MCF 10A (cell line): ENCODE measurements at places on chromosomes 11 and 22. TPM values are rescaled to one million over a fixed set of nuclear protein-coding genes. Genes with fewer than 3 reads are reported as not detected.

DNA sequence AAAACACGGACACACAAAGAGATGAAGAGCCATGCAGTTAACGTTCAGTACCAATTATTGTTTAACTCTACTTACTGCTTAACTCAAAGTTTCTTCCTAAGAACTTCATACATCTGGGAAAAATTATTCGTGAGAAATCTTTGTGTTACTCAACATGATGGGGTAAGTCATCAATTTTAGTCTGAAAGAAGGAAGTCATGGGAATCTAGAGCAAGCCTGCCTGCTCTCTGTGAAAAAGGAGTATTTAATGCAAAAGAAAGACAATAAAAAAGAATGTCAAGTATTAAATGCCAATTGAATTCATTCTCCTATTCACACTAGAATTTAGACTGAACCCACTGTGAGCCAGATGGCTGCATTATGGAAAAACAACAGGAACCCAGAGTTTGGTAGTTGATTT, 16.0 kb downstream of the TMEM123 start:
- DNase-seq = no peak
- H3K4me1 ChIP-seq = no peaks in the 10 kb centered on the region
- peaks cover 28% of the 10 kb centered on the region for H3K36me3 ChIP-seq
- no peaks in the 10 kb centered on the region for H3K27me3 ChIP-seq
- H3K4me3 ChIP-seq = no peak overlapping the region

DNA sequence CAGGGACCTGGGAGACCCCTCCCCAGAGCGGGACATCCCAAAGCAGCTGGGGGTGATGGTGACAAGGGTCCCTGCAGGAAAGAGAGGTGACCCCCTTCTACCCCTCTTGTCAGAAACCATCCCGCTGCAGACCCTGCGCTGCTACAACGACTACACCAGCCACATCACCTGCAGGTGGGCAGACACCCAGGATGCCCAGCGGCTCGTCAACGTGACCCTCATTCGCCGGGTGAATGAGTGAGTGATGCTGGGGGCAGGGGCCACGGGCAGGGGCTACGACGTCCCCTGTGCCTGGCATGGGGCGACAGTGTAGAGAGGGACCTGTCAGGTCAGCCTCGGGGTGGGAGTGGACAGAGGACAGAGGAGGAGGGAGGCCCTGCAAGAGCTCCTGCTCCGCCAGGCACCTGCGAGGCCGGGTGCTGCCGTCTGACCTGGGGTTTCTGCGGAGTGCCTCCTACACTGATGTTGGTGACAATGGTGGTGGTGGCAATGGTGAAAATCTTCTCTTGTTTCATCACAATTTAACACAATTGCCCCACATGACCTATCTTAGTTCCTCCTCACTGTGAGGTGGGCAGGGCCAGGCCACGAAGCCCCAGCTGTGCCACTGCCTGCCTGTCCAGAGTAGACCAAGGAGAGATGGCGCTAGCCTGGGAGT, 9.8 kb downstream of the CSF2RB start:
- no peaks in the 10 kb centered on the region for H3K36me3 ChIP-seq
- no peak for DNase-seq
- H3K4me3 ChIP-seq = no peak overlapping the region
- peaks cover 67% of the 10 kb centered on the region for H3K27me3 ChIP-seq
- no peak overlapping the region for H3K27ac ChIP-seq

- H3K27ac ChIP-seq = peak overlapping the region; percentile 98
- H3K27me3 ChIP-seq = no peaks in the 10 kb centered on the region
- H3K36me3 ChIP-seq = peaks cover 41% of the 10 kb centered on the region
Measured at GRCh38 chr22:27865496-27865895, 53.6 kb downstream of the PITPNB start.

- H3K4me1 ChIP-seq = peaks cover 36% of the 10 kb centered on the region
- peaks cover 6% of the 10 kb centered on the region for H3K36me3 ChIP-seq
- H3K27me3 ChIP-seq = no peaks in the 10 kb centered on the region
- no peak for DNase-seq
- no peak overlapping the region for H3K4me3 ChIP-seq
- H3K27ac ChIP-seq = no peak overlapping the region
Measured at GRCh38 chr11:86486261-86487030, 111.8 kb downstream of the CCDC81 start.

DNA sequence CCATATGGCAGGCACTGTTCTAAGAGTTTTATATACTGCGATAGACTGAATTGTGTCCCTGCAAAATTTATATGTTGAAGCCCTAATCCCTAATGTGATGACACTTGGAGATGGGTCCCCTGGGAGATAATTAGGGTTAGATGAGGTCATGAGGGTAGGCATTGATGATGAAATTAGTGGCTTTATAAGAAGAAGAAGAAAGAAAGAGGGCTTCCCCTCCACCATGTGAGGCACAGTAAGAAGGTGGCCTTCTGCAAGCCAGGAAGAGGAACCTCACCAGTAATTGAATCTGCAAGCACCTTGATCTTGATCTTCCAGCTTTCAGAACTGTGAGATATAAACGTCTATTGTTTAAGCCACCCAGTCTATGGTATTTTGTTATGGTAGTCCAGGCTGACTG, 46.6 kb upstream of the TENM4 start:
- no peak for DNase-seq
- H3K36me3 ChIP-seq = peaks cover 6% of the 10 kb centered on the region

- H3K4me3 ChIP-seq = no peak overlapping the region
- H3K4me1 ChIP-seq = peaks cover 29% of the 10 kb centered on the region
- peaks cover 5% of the 10 kb centered on the region for H3K36me3 ChIP-seq
- no peaks in the 10 kb centered on the region for H3K27me3 ChIP-seq
Measured at GRCh38 chr11:10288881-10289764, 4.9 kb downstream of the SBF2 start.

DNA sequence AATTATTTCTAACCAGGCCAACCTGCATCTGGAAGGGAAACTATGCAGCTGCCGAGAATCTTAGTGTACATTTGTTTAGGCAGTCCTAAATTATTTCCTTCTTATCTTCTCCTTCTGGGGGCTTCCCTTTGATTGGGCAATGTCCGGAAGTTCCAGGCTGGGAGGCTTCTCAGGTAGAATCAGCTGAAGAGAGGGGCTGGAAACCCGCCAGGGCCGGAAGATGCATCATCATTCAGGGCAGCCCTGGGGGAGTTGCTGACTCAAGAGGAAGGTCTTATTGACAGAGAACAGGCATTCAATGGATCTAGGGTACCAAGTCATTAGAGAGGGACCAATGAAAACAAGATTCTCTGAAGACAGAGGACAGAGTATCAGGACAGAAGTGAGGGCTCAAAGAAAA, 150.7 kb downstream of the BLID start:
- H3K4me1 ChIP-seq = peaks cover 16% of the 10 kb centered on the region
- H3K4me3 ChIP-seq = no peak overlapping the region
- no peaks in the 10 kb centered on the region for H3K36me3 ChIP-seq
- DNase-seq = peak; percentile 82

- no peaks in the 10 kb centered on the region for H3K27me3 ChIP-seq
- no peak for DNase-seq
- no peak overlapping the region for H3K4me3 ChIP-seq
- peaks cover 91% of the 10 kb centered on the region for H3K36me3 ChIP-seq
- H3K27ac ChIP-seq = no peak overlapping the region
- H3K4me1 ChIP-seq = peaks cover 11% of the 10 kb centered on the region
Measured at GRCh38 chr11:66652651-66653050, 14.1 kb downstream of the RBM4 start.

GRCh38 chr11:75635066-75635862, 33.6 kb downstream of the MAP6 start:
- H3K27me3 ChIP-seq = peaks cover 46% of the 10 kb centered on the region
- DNase-seq = no peak
- H3K4me3 ChIP-seq = no peak overlapping the region
- peaks cover 8% of the 10 kb centered on the region for H3K4me1 ChIP-seq
- no peaks in the 10 kb centered on the region for H3K36me3 ChIP-seq

- no peak overlapping the region for H3K27ac ChIP-seq
- no peaks in the 10 kb centered on the region for H3K36me3 ChIP-seq
- no peak overlapping the region for H3K4me3 ChIP-seq
- H3K27me3 ChIP-seq = no peaks in the 10 kb centered on the region
Measured at GRCh38 chr11:61685617-61685967, 5.4 kb downstream of the DAGLA start.

DNA sequence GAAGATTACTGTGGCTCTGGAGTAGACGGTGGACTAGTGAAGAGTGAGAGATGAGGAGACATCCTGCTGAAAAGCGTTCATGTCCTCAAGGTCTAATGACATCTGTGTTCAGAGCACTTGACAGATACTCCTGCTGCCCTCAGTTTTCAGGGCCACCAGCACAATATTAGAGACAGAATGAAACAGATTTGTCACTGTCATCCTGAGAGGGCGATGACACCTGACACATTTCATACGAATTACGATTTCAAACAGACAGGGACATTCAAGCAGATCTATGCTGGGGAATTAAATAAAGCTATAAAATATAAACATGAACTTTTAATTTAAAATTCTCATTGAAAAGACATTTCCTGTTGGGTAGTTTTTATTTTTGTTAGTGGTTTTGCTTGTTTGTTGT, 29.1 kb downstream of the SVIP start:
- no peak overlapping the region for H3K4me3 ChIP-seq
- H3K27ac ChIP-seq = no peak overlapping the region
- H3K36me3 ChIP-seq = no peaks in the 10 kb centered on the region
- H3K27me3 ChIP-seq = peaks cover 3% of the 10 kb centered on the region
- DNase-seq = no peak

DNA sequence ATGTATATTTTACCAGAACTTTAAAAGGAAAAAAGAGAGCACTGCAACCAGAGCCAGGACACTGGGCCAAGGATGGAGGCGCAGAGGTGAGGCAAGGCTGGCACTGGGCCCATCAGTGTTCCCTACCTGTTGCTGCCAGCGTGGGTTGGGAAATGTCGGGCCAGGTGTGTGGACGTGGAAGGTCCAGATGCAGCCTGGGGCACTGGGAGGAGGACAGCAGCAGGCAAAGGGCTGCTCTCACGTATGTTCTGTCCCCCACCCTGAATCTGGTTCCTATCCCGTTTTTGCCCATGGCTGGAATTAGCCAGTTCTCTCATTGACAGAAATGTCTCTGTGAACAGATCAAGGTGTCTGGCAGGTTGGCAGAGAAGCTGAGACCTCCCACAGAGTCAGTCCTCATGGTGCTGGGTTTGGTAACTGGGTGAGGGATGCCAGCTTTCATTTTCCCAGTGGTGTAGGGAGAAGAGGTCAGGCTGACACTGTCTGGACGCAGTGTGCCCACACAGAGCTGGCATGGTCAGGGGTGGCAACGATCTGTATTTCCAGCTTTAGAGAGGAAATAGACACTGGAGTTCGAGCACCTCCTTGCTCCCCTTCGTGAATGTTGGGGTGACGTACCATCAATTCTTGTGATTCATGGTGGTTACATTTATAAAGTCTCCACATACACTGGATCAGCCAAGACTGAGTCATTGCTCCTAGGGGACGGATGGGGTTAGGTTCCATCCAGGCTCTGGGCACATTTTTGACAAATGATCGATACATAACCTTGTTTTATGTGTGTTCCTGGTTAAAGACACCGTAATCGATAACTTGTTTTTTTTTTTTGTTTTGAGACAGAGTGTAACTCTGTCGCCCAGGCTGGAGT, 4.3 kb upstream of the PNPLA3 start:
- peak overlapping the region; percentile 60 for H3K4me3 ChIP-seq
- no peaks in the 10 kb centered on the region for H3K36me3 ChIP-seq
- H3K27ac ChIP-seq = peak overlapping the region; percentile 68
- H3K27me3 ChIP-seq = no peaks in the 10 kb centered on the region
- peaks cover 33% of the 10 kb centered on the region for H3K4me1 ChIP-seq
- peak; percentile 84 for DNase-seq

GRCh38 chr11:120914021-120914420, 109.9 kb upstream of the TBCEL start:
- H3K27ac ChIP-seq = no peak overlapping the region
- H3K36me3 ChIP-seq = no peaks in the 10 kb centered on the region
- peaks cover 64% of the 10 kb centered on the region for H3K27me3 ChIP-seq
- H3K4me1 ChIP-seq = no peaks in the 10 kb centered on the region

- no peak for DNase-seq
- no peak overlapping the region for H3K27ac ChIP-seq
- H3K4me3 ChIP-seq = no peak overlapping the region
- H3K4me1 ChIP-seq = no peaks in the 10 kb centered on the region
- peaks cover 21% of the 10 kb centered on the region for H3K27me3 ChIP-seq
Measured at GRCh38 chr11:24708616-24709015, 211.8 kb downstream of the LUZP2 start.

GRCh38 chr11:20669820-20670684, 666 bp downstream of the NELL1 start:
- no peak overlapping the region for H3K4me3 ChIP-seq
- no peak for DNase-seq
- H3K27me3 ChIP-seq = peaks cover 75% of the 10 kb centered on the region
- H3K36me3 ChIP-seq = no peaks in the 10 kb centered on the region
- H3K27ac ChIP-seq = no peak overlapping the region

Gene CHRNA10
- 2.3 and 2.5 TPM in 2 replicates for total RNA-seq

Gene MFRP
- not detected in 2 replicates for total RNA-seq

Gene JAM3
- total RNA-seq = 1.6 TPM in 2 replicates

Gene ART1
- total RNA-seq = not detected in 2 replicates

Gene MYO18B
- total RNA-seq = 0.07 TPM in 1 of 2 replicates, not detected in the other

Gene MISFA
- 2.4 and 4.0 TPM in 2 replicates for total RNA-seq

Gene FADS1
- 24.2 and 27.5 TPM in 2 replicates for total RNA-seq

Gene CWF19L2
- 8.5 and 10.7 TPM in 2 replicates for total RNA-seq

Gene PLAAT5
- total RNA-seq = not detected in 2 replicates

Gene SERPING1
- total RNA-seq = 1.1 TPM in 1 of 2 replicates, not detected in the other
